Panc1 (cell line): ENCODE measurements at places on chromosomes 12 and 14. TPM values are rescaled to one million over a fixed set of nuclear protein-coding genes. Genes with fewer than 3 reads are reported as not detected.

The PYGL gene
- 23.0 TPM for total RNA-seq

The DLGAP5 gene
- 48.7 TPM for total RNA-seq

- no peak for DNase-seq
Measured at GRCh38 chr12:129605666-129606065, 298.2 kb downstream of the TMEM132D start.

GRCh38 chr14:90558983-90559590, 162.3 kb downstream of the CALM1 start:
- DNase-seq, result no peak

GRCh38 chr12:48940181-48940580, 14.9 kb upstream of the FKBP11 start:
- no peak for DNase-seq

GRCh38 chr14:101221549-101222160, 318.1 kb upstream of the RTL1 start:
- DNase-seq, result no peak

- no peak for DNase-seq
Measured at GRCh38 chr12:131984334-131984733, 34.6 kb downstream of the EP400 start.

GRCh38 chr12:108962256-108962655, 58.6 kb downstream of the SVOP start:
- no peak for DNase-seq

GRCh38 chr12:64265839-64266238, 43.7 kb upstream of the KICS2 start:
- no peak for DNase-seq
